ENCODE measurements at places on chromosomes 2 and 18.

- DNase-seq, result no peak
Observed at GRCh38 chr2:239993291-239993690, 31.9 kb downstream of the NDUFA10 start.

- DNase-seq, result no peak
Observed at GRCh38 chr18:21669736-21670285, 34.8 kb downstream of the ABHD3 start.

DNA sequence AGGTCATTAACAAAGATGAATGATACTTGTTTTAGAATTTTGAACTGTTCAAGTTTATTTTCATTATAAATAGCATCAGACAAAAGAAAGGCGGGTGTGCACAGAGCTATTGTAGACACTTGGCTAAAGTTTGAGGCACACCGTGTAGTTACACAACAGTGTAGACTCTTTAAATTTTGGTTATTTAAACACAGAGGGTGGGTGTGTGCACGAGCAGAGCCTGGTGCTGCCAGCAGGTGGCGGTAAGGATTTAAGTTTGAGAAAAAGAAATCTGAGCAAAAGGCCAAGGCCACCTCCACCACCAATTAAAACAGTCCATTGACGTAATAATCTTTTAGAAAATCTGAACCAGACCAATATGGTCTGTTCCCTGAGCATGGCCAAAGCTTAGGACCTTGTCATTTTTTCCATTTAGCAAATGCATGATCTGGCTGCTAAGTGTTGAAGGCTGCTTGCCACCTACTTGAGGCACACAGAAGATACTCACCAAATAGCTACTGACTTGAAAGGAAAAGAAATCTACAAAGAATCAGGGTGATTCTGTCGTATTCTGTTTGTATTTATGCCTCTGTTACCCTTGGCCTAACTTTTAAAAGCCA is 14.3 kb downstream of the COPS7B start:
- DNase-seq, result peak; percentile 66

DNA sequence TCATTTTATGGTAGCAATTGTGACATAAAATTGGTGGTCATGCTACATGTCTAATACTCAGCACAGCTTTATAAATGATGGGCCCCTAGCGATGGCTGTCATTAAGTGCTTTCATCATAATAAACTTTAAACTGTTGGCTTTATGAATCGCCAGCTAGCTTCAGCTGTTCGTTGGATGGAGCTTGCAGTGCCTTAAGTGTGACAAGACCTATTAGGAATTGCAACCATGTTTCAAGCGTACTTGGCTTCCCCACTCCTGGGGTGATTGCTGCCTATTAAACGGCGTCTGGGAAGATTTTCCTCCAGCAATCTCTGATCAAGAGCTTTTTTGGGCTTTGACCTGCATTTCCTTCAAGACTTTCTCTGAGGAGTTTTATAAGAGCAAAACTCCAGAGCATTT is 164.5 kb upstream of the SIX3 start:
- DNase-seq, result no peak

DNA sequence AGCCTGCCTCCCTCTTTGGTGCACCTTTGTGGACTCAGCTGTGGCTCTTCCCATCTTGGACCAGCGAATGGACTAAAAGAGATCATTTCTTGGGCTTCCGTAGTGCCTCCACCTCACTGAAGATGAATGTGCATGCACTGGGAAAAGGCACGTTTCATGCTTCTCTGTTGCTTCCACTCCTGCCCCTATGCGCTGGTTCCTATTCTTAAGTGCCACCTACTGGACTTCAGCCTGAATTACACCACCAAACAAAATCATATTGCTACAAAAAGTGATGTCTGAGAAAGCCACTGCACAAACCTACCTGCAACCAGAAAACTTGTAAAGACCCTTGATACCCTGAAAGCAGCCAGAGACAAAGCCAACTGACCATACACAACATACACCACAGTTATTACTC is 695.6 kb downstream of the TSN start:
- peak; percentile 34 for DNase-seq

GRCh38 chr2:88874063-88874657 is 182.7 kb downstream of the RPIA start:
- DNase-seq, result peak; percentile 81

- peak; percentile 49 for DNase-seq
Observed at GRCh38 chr2:75047189-75047991, 88.9 kb downstream of the POLE4 start.

DNA sequence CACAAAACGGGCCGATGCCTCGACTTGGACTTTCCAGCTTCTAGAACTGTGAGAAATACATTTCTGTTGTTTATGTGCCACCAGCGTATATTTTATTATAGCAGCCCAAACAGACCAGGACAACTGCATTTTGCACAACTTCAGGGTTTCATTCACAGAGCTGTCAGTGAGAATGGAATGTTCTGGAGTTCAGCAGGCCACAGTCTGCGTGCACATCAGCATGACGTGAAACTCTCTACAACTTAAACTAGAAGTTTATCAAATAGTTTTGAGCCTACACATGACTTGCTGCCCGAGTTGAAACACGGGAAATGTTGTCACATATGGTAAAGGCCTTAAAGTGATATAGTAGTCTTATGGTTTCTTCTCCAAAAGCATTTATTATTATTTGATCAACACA is 3.9 kb upstream of the TRIB2 start:
- no peak for DNase-seq

DNA sequence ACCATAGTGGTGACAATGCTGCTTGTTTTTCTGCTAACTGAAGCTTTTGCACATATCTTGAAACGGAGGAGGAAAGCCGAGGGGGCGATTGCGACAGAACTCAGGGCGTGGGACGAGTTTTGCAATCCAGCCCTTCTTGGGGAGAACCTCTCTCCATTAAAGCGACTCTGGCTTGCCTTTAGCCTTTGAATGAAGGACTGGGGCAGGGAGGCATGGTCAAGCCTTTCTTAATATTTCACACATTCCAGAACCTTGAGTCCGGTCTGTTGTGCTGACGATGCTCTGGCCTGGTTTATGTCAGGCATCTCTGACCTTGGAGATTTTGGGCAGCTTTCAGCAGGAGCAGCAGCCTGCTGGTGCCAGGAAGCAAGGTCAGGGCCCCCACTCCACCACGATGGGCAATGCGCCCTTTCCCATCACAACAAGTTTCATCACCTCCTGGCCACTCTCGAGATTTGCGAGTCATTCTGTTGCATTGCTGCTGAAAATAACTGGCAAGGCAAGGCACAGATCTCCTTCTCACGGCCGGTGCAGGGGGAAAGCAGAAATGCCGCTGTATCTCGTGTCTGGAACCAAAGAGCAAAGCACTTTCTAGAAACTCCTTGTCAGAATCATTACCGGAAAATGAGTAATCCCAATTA is 10.8 kb downstream of the EMILIN2 start:
- DNase-seq, result peak; percentile 87

GRCh38 chr2:146128216-146128615 is 1608.3 kb upstream of the ZEB2 start:
- DNase-seq, result no peak

- no peak for DNase-seq
Observed at GRCh38 chr2:60510713-60511112, 42.7 kb downstream of the BCL11A start.

DNA sequence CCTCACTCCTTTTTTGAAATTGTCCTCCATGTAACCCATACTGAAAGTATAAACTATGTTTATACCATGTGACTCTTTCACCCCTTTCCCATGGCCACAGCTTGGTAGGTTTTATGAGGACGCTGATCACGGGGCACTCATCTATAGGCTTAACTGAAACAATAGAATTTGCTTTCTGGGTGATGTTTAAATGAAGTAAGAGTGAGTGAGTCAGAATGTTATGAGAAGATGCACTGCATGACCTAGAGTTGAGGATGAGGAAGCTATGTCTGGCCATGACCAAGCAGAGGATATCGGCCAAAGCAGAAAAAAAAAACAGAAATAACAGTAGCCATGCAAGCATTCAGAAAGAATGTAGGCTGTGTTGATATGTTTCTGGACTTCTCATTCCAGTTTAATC is 34.9 kb downstream of the SCN1A start:
- DNase-seq, result peak; percentile 42

GRCh38 chr18:38982072-38982471 is 1416.5 kb upstream of the CELF4 start:
- no peak for DNase-seq

DNA sequence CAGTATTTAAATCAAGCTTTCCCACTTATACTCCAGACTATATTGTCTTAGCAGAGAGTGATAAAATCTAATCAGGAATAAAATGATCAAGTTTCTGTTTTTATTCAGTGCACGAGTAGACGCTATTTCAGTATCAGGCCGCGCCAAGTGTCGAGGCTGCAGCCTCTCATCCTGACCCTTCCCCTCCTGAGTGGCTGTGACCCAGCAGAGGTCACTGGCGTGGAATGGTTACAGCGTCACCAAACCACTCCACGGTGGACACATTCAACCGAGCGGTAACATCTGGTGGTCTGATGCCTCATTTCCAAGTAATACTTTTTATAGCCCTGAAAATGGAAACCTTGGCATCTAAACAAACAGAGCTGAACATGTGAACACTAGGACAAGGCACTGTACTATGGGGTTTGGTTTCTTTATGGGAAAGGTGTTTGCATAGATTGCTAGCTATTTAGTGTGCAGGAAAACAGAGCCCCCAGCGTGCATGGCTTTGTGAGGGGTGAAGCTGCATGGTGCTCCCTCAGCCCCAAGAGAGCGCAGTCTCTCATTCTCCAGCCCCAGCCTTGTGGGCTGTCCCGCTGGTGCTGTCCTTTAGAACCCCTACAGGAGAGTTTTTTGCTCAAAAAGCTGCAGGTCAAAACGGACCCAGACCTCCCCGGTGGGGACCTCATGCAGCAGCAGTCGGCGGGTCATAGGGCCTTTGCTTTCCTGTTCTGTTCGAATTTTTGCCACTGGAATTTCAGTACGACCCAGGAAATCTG is 28.4 kb downstream of the FAM228A start:
- DNase-seq, result no peak

- DNase-seq, result no peak
Observed at GRCh38 chr2:6893876-6894482, 16.4 kb downstream of the RSAD2 start.

DNA sequence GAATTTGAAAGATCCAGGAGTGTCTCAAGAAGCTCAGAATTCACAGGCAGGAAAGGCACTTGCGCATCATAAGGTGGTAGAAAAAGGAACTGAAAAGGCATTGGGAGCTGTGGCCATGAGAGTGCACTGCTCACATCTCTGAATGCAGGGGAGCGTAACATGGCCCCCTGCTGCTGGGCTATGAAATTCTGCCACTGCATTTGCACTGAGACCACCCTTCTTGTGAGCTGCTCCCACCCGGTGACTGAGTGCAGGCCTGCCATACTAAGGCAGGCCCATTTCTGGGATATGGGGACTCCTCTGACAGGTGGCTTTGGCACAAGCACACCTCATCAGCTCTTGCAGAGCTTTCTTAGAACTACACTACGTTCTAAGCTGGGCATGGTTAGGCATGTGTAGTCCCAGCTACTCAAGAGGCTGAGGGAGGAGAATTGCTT is 25.3 kb upstream of the STARD7 start:
- DNase-seq, result no peak

GRCh38 chr18:5585653-5586052 is 41.9 kb upstream of the EPB41L3 start:
- no peak for DNase-seq

- no peak for DNase-seq
Observed at GRCh38 chr2:28828382-28828781, 17.7 kb downstream of the SPDYA start.

DNA sequence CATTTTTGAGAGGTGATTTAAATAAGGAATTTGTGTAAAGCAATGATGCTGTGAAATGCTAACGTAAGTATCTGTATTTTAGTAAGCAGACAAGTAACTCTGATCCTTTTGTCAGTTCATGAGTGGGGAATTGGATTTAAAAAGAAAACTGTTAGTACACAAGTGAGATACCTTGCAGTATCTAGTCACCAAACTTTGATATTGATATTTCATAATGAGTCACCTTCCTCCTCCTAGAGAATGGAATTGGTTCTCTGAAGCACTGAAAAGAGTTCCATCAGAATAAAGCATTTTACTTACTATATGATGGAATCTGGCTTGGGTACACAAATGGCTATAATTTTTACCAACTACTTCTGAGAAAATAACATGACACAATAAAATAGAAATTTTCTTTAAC is 232.2 kb downstream of the ZNF804A start:
- no peak for DNase-seq

GRCh38 chr18:23837591-23837990 is 148.3 kb downstream of the LAMA3 start:
- peak; percentile 78 for DNase-seq

DNA sequence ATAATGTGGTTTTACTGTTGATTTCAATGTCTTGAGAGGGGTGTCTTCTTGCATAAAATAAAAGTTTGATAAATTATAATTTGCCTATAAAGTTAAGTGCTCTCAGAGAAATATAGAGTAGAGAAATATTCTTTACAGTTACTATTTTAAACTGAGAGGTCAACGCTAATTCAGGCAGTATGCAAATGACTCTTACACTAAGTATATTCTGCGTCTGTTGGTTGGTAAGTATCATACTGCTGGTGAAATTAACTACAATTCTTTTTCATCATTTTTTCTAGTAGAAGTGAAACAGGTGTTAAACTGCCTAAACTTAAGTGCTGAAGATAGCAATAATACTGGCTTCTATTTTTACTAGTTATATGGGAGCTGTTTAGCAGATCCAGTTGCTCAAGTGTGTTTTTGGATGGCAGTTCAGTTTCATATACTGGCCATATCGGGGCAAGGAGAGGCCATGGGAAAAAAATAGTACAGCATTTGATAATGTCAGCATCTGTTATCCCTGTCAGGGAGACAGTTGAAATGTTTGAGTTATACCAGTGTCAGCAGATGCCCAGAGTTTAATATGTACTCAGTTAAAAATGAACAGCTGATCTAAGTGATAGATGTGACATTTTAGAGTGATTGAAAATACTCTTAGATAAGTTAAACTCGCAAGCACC is 86.2 kb downstream of the MIB1 start:
- DNase-seq, result no peak

DNA sequence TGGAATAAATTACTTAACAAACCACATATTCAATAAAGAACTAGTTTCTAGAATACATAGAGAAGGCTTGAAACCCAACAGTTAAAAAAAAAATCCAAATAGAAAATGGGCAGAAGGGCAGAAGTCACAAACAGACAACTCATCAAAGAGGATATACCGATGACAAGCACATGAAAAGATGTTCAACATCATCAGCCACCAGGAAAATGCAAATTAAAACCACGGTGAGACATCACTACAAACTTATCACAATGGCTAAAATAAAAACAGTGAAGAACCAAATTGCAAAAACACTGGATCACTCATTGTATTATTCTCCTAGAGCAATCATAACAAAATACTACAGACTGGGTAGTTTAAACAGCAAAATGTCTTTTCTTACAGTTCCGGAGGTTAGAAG is 14.5 kb downstream of the SESTD1 start:
- no peak for DNase-seq

All from adipocyte (in vitro differentiated cells).